Right lung (tissue), 10 donors: ENCODE measurements at places on chromosomes 6 and 20. TPM values are rescaled to one million over a fixed set of nuclear protein-coding genes. Genes with fewer than 3 reads are reported as not detected.

TBC1D22B gene
- 13.8 TPM for polyA plus RNA-seq

SLC22A2 gene
- not detected for polyA plus RNA-seq

PDE7B gene
- polyA plus RNA-seq: 3.0 TPM

CDH4 gene
- 8.1 TPM for polyA plus RNA-seq

RIN2 gene
- 45.5 TPM for polyA plus RNA-seq

FOXQ1 gene
- polyA plus RNA-seq: 4.2 TPM

GLP1R gene
- polyA plus RNA-seq: 0.56 TPM

KIF25 gene
- 13.2 TPM for polyA plus RNA-seq

ADA gene
- 5.8 TPM for polyA plus RNA-seq

CFB gene
- polyA plus RNA-seq: 6.5 TPM

PAQR8 gene
- 16.0 TPM for polyA plus RNA-seq

PAK5 gene
- polyA plus RNA-seq: 0.33 TPM

GHRH gene
- polyA plus RNA-seq: not detected

DOK5 gene
- polyA plus RNA-seq: 2.5 TPM

OPN5 gene
- polyA plus RNA-seq: 0.10 TPM

DNA sequence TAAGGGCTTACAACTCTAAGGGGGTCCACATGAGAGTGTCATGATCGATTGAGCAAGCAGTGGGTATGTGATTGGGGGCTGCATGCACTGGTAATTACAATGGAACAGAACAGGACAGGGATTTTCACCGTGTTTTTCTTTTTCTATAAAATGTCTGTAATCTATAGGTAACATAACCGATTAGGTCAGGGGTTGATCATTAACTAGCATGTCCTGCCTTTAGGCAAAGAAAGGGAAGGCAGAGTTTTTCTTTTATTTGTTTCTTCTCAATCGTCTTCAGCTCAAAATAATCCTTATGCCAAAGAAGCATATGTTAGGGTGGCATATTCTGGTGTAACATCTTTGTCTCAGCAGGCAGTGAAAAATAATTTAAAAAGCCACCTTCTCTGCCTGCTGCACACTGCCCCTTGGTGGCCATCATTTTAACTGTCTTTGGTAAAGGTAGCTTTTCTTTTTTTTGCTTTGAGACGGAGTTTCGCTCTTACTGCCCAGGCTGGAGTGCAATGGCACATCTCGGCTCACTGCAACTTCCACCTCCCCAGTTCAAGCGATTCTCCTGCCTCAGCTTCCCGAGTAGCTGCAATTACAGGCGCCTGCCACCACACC, 9.7 kb upstream of the CEP43 start:
- DNase-seq: no peak

GRCh38 chr20:31560094-31560745, 44.9 kb upstream of the ID1 start:
- no peak for DNase-seq

DNA sequence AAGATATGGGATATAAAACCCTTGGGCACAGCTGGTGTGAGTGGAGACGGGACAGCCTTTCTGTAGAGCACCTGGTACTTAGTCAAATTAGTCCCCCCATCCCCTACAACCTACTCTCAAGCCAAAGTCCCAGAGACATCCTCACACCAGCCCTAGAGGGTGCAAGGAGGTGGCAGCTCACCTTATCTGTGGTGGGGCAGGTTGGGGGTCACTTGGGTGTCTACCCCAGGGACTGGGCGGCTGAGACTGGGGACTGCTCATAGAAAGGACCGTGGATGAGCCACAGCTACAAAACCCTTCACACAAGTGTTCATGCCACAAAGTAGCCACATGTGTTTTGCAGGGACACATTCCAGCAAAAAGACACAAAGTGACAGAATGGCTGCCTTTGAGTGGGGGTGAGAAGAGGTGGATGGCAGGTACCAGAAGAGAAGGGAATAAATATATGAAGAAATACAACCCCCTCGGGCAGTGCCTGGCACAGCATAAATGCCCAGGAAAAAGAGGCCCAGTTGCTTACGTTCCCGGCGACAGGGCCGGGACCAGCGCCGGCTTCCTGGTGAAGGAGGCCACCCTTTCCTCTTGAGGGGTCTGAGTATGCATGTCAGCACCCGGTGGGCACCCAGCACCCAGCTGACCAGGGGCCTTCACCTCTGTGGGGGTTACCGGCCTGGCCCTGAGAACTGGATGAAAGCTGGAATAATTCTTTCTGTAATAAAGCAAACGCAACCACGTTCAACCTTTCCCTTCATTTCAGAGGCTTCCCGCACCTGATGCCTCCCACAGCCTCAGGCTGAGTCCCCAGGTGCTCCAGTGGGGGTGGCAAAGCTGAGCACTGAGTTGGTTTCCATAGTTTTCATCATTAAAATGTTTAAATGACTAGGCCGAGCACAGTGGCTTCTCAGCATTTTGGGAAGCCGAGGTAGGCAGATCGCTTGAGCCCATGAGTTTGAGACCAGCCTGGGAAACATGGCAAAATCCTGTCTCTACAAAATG, 14.4 kb upstream of the CEBPB start:
- no peak for DNase-seq

GRCh38 chr20:54123587-54124180, 50.1 kb downstream of the CYP24A1 start:
- DNase-seq: peak; percentile 41

GRCh38 chr6:69801225-69801624, 4.4 kb upstream of the LMBRD1 start:
- no peak for DNase-seq

GRCh38 chr6:162151021-162151665, 576.4 kb downstream of the PRKN start:
- no peak for DNase-seq

DNA sequence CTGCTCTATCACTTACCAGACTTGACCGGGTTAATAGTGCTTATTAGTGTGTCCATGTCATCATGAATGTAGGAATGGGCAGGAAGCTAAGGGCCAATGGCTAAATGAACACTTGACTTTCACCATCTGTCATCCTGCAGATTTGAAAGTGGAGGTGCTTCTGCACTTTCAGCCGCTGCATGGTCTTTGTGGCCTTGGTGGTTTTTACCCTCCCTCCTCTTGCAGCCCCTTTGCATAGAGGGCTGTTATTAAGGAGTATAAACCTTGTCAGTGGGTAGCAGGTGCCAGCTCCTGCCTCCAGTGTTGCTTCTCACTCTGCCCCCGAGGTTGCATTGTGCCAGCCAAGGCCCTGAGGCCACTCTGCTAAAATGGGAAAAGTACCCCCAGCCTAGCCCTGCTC, 122.2 kb upstream of the TNFAIP3 start:
- DNase-seq: no peak

- no peak for DNase-seq
Observed at GRCh38 chr6:134624781-134625180, 306.9 kb upstream of the SGK1 start.

GRCh38 chr6:117344444-117345291, 79.3 kb downstream of the VGLL2 start:
- no peak for DNase-seq

DNA sequence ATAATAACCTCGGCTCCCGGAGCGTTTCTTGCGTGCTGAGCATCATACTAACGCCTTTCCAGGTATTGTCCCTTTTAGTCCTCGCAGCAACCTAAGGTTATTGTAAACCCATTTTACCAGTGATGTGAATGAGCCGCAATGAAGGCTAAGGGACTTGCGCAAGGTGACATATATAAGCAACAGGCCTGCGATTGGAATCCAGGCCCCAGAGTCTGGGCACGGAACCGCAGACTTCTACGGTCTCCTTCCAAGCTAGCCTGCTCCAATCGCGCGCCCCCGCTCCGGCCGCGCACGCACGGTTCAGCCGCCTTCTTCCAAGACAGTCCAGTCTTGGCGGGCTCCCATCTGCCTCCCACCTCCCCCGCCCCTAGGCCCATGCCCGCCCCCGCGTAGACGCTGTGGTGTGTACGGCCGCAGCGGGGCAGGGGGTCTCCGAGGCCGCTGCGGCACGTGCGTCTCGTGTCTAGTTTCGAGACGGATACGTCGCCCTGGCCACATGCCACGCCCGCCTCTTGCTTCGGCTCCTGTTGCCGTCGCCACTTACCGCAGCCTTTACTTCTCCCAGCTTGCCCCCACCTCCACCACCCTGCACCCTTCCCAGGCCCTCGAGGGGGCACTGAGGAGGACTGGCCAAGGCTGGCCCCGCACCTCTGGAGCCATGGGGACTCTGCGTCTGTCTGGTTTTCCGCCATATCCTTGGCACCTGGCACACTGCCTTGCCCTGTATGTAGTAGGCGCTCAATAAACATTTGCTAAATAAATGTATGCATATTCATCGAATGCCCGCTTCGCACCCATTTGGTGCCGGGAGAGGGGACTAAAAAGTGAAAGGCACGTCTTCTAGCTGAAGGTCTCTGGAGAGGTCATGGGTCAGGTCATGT, 855 bp upstream of the GFOD1 start:
- no peak for DNase-seq

DNA sequence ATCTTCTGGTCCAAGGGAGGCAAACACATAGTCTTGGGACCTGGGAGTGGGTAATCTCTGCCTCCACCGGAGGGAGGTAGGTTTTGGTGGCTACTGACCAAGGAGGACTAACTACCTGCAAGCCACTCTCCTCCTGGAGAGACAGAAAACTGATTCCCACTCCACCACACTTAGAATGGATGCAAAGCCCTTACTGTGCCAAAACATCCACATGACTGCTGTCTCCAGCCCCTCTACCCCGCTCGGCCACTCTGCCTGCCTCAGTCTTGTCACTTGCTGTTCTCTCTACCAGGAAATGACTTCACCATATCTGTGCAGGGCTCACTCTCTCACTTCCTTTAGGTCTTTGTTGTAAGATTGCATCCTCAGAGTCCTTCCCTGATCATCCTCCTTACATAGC, 129.5 kb upstream of the ARG1 start:
- DNase-seq: no peak

- DNase-seq: no peak
Observed at GRCh38 chr20:51259455-51259854, 236.5 kb upstream of the KCNG1 start.

DNA sequence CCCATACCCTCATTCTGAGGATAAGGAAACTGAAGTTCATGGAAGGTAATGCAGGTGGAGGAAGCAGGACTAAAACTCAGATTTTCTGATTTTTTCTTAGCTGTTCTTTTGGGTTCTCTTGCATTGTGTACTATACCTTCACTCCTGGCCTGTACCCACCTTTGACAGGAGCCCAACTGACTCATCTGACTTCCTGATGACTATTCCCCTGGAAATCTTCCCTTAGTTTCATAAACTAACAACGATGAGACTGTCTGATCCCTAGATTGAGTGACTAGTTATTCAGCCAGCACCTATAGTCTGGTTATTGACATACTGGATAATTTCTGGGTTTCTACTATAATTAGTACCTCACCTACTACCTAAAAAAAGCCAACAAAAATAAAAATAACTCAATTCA, 10.1 kb downstream of the CRYBG1 start:
- DNase-seq: no peak

- no peak for DNase-seq
Observed at GRCh38 chr6:15042938-15043337, 202.9 kb upstream of the JARID2 start.

GRCh38 chr6:95280686-95281273, 296.6 kb upstream of the MANEA start:
- peak; percentile 5 for DNase-seq

GRCh38 chr20:46717818-46718541, 8.5 kb downstream of the SLC2A10 start:
- no peak for DNase-seq

GRCh38 chr20:51700809-51701285, 67.3 kb downstream of the ATP9A start:
- DNase-seq: no peak

DNA sequence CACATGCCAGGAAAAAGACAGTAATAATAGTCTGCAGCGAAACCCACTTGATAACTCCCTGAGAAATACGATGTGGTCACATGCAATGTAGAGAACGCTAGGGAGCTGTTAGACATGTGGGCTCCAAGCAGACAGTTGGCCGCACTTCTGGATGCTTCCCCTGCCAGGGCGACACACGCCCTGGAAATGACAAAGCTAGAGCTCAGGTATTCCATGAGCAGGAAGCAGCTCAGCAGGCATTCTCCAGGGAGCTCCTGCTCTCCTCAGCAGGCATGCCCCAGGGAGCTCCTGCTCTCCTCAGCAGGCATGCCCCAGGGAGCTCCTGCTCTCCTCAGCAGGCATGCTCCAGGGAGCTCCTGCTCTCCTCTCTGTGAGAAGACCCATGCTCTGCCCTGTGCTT, 52.4 kb upstream of the NXT1 start:
- no peak for DNase-seq

- peak; percentile 80 for DNase-seq
Observed at GRCh38 chr6:111087106-111087835, at the start of gene SLC16A10. Gene SLC16A10 (plus strand): TSS chr6:111087503. CDS start chr6:111087753, 250 bp downstream.

GRCh38 chr20:1757606-1758512, 100.3 kb upstream of the SIRPG start:
- no peak for DNase-seq

- DNase-seq: peak; percentile 62
Observed at GRCh38 chr20:20317621-20318364, 50.1 kb upstream of the INSM1 start.

DNA sequence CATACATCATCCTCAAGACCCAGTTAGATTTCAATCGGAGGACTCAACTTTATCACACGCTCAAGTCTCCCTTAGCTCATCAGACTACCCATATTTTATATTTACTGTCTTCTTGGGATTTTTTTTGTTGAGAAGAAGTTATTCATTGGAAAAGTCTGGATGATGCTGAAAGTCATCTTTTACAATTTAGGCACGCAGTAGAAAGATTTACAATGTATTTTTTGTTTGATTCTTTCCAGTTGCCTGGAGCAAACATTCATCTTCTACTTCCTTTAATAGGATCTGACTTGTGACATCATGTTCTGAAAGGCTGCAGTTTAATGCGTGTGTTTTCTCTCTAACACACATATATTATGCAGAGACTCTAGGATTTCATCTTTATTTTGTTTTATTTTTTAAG, 235.7 kb downstream of the DOK5 start:
- DNase-seq: no peak

GRCh38 chr20:32387252-32387651, 29.1 kb downstream of the ASXL1 start:
- DNase-seq: no peak

DNA sequence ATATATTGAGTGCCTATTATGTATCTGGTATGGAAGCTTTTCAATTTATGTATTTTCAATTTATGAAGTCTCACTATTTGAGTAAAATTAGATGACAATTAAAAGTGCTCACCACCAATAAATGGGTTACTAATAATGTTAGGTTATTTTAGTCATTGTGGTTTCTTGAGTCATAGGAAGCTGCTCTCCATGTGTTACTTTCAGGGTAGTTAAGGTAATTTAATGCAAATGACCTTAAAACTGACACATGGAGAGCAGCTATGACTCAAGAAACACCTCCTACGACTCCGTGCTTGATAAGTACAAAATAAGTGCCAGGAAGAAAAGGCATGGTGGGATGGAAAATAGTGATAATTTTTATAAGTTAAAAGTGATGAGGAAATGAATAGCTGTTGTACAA, 16.5 kb upstream of the TINAG start:
- DNase-seq: no peak

- DNase-seq: no peak
Observed at GRCh38 chr20:22805996-22806395, 221.6 kb upstream of the FOXA2 start.
